ENCODE measurements at places on chromosomes 1 and 21.

GRCh38 chr21:39867198-39867650, at the start of gene PCP4:
Gene PCP4 (plus strand): TSS chr21:39867438. CDS start chr21:39867502, 64 bp downstream.
- no peak for DNase-seq

DNA sequence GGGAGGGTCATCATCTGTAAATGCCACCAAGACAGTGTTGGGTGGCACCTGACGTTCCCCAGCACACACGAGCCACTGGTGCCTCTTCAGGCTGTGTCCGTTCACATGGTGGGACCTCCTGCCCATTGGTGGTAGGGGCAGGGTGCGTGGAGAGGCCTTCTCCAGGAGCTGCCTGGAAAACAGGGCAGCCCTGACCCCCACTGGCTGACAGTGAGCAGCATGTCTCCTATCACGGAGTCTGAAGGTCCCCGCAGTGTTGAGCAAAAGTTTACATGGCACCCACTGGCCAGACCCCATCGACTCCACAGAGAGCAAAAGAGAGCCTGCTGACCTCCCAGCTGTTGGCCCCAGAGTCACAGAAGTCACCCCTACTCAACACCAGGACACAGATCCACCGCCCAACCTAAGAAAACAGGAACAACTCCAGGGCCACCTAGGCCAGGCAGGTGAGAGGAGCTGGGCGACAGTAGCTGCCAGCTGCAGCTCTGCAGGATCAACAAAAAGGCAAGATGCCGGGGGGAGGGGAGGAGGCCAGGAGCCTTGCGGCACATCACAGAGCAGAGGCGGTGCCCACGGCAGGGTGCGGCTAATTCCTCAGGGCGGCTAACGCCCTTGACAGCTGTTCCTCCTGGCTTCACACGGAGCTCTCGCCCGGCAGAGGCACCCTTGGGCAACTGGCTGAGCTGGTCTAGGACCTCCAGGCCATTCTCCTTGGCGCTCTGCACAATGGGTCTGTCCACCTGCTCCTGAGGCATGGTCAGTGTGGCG, 14.4 kb upstream of the IFI6 start:
- no peak for DNase-seq

GRCh38 chr1:44250068-44250781, 37.0 kb downstream of the DMAP1 start:
- no peak for DNase-seq

DNA sequence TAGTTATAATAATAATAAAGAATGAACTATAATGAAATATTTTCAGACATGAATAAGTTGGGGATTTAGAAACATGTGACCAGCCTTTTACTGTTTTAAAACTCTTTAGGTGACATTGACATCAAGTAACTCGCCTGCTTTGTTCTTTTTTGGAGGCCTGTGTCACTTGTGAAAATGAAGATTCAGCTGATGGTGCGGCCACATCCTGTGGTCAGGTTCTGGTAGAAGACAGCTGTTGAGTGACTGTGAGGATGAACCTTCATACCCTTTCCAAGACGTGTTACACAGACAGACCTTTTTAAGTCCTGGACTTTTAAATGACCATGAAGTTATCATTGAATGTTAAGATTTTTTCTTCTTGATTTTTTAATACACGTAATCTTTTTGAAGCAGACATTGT, 10.3 kb downstream of the UTS2 start:
- DNase-seq, result no peak

GRCh38 chr1:28926629-28927265, 12.4 kb downstream of the EPB41 start:
- no peak for DNase-seq

GRCh38 chr1:204335533-204335932, 24.2 kb downstream of the PLEKHA6 start:
- DNase-seq, result no peak

DNA sequence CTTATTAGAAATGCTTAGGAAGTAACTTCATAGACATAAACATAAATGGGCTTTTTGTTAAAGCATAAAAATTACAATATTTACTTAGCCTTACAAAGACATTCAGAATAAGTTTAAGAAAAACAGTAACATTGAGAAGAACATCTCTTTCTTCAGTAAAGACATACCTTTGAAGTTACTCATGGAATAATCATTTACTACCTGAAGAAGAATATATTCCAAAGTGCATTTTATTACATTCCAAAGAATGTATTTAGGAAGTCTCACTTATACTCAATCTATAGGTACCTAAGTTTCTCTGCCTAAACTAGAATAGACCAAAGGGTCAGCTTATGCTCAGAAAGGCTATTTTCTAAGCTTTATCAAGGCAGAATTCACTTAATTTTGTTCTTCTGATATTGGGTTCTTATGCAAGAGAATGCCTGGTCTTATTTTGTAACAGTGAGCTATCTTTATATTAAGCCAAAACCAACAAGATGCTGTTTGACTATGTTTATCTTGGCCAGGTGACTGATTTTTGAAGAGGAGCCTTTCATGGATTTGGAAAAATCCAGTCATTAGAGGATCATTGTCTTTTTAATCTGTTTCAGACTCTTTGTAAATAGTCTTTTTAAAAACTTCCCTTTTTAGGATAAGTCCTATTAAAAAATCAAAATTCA, 110.1 kb downstream of the OLFML2B start:
- DNase-seq, result no peak

GRCh38 chr21:42594616-42595282, 58.7 kb upstream of the PDE9A start:
- DNase-seq, result no peak

DNA sequence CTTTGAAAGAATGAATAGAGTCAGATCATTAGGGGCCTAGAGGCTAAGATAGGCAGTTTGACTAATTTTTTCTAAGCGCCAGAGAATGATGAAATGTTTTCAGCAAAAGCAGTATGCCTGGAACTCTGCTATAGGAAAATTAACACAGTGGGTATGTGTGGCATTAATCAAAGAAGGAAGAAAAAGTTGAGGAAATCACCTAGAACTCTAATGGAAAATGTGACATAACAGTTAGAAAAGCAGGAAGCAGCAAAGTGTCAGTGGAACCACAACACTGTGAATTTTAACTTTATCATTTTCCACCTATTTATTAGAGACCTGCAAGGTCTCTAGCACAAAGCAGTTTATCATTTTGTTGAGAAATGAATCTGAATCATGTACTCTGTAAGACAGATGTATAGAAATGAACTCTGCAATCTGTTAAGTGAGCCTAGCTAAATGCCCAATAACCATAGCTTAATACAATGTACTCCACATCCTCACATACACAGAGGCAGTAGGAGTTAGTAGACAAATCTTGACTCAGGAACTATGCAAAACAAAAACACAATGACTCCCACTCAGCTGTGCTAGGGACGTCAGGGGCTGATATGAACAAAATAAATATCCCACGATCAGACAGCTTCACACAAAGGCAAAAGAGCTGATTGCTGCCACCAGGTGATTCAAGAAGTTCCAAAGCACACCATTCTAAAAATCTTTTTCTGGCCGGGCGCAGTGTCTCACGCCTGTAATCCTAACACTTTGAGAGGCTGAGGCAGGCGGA, 500.7 kb upstream of the NFIA start:
- no peak for DNase-seq

DNA sequence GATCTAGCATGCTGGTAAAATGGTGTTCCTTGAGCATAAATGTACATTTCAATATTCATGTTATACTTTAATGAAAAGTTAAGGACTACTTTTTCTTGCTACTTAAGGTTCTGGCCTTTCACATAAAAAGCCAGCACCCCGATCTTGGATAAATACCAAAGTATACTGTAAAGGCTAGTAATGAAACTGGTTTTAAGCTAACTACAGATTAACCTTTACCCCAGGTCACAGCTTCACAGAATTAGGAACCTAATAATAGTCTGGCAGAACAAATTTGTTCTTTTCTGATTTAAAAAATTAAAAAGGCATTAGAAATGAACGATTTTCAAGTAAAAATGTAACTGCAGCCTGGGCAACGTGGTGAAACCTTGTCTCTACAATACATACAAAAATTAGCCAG, 23.5 kb downstream of the DIPK1A start:
- DNase-seq, result no peak

- DNase-seq, result peak; percentile 45
Observed at GRCh38 chr1:6028042-6028850, 17.4 kb upstream of the KCNAB2 start.

DNA sequence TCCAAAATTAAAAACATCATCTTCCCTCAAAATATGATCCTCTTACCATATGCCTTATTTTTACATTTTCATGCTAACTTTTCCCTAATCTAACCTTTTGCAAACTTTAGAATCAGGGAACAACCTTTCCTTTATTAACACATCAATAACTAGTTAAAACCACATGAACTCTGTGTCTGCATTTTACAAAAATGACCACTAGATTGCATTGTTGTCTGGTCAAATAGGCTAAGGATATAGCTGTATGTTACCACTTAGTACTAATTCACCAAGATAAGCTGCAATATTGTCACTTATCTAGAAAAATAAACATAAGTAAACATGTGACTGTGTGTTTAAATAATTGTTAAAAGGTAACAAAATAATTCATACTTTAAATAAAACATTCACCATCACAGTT, 82.3 kb downstream of the DENND1B start:
- DNase-seq, result no peak

GRCh38 chr1:182652933-182653332, 31.5 kb downstream of the RGS8 start:
- no peak for DNase-seq

DNA sequence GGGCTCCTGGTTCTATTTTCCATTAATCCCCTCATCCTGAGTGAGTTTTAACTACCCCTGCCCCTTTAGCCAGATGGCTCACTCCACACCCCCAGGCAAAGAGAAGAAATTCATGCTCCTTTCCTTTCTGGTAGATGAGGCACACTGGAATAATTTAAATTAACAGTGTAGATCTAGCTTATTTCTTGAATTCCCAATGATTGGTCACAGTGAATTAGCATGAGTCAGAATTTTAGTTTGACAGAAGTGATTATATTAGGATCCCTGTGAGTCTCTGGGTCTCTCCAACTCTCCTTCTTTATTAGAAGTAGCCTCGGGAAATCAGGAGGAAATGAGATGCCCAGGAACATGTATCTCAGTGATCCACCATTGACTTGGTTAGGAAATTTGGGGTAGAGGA, 103.1 kb upstream of the KAZN start:
- DNase-seq, result no peak

- DNase-seq, result no peak
Observed at GRCh38 chr1:206725109-206725963, 40.6 kb downstream of the MAPKAPK2 start.

DNA sequence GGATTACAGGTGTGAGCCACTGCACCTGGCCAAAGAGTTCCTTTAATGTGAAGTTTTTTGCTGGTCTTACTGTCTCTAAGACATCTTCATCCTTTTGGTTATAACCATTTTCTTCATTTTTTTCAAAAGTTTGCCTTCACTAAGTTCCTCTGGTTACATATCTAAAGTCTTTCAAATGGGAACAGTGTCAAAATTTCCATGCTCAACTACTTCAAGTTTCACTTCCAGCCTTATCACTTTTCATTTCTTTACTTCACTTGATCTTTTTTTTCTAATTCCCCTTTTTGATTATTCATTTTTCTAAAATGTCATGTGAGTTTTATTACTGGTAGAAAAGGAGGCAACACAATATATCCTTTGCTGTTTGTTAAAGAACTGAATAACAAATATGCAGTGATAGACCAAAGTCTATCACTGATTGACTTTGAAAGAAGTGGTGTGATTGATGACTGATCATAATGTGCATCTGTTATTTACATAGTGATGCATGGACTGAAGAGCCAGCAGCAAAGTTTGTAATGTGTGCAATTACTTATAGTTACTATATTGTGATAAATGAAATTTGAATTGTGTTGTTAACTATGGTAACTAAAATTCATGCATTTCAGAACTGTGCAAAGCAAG, 16.0 kb upstream of the ZFYVE9 start:
- no peak for DNase-seq

GRCh38 chr1:202264300-202264699, 70.7 kb downstream of the LGR6 start:
- DNase-seq, result no peak

- DNase-seq, result no peak
Observed at GRCh38 chr1:40064797-40065499, 24.4 kb downstream of the CAP1 start.

DNA sequence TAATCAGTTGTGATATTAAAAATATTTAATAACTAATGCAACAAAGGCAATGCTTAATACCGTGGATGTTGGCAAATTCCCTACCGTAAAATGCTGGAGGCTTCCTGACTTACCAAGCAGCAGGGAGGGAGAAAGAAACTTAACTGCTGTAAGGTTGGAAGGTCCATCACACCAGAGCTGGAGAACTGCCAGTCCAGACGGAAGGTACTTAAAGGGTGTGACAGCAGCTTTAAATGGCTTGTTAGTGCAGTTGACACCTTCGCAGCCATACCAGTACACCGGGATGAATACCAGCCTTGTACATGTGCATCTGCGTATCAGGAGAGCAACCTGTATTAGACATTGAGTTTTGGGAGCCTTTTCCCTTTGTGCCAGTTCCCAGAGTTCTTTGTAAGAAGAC, 269.5 kb upstream of the NCAM2 start:
- DNase-seq, result no peak

GRCh38 chr1:198287916-198288315, 131.1 kb downstream of the NEK7 start:
- DNase-seq, result no peak

DNA sequence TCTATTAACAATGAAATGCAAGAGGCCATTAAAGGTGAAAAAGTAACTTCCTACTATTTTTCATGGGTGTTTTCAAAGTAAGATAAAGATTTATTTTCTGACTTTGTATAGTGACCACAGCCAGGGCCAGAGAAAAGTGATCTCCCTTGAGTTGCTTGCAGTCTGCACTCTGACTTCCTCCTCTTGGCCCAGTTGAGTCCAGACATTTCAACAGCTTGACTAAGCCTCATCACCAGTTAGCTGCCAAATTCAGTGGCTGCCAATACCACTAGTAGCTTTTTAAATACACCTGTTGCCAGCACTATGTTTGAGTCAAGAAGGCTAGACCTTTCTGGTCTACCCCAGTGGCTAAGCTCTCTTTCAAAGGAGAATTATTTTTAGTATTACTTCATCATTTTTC, 3.7 kb upstream of the NEK7 start:
- no peak for DNase-seq

GRCh38 chr1:174940646-174941175, 59.0 kb upstream of the CACYBP start:
- no peak for DNase-seq

GRCh38 chr1:15620155-15620545, 2.9 kb downstream of the DDI2 start:
- DNase-seq, result no peak

DNA sequence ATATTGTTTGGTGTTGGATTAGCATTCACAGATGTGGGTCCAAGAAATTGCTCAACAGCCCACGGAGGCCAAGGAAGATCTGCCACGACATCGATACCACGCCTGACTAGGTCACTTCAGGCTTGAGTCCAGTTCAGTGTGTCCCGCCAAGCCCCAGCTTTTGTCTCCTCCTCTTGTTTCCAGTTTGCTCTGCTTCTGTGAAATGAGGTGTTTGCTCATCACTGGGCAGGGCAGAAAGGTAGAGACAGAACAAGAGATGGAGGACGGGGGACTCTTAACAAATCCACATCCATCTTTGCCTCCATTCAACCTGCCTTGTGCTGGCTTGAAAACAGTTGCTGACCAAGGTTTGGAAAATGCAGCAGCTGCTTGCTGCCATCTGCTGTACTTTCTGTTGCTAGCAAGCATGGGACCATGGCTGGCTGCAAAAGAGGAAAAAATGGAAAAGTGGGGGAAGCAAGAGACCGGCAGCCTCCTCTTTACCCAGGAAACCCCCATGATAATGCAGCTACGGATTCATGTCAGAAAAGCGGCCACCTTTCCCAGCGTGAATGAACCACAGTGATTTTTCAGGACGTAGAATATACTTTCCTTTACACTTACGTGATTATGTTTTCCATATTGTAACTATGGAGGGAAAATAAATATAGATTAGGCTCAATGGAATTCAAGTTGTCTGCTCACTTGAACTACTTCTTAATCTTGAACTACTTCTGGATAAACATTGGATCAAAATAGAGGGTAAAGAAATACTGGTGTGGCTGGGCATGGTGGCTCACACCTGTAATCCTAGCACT, 80.2 kb upstream of the GREM2 start:
- no peak for DNase-seq

All from stimulated activated CD4-positive, alpha-beta T cell treated with anti-CD3 and anti-CD28 coated beads, Interleukin-15, amount 100 ng/mL, for 48 hours (primary cell).